ENCODE measurements at places on chromosomes 12 and 14.
A peak's percentile ranks its signal among the peaks of the same experiment; 100 is the strongest.

DNA sequence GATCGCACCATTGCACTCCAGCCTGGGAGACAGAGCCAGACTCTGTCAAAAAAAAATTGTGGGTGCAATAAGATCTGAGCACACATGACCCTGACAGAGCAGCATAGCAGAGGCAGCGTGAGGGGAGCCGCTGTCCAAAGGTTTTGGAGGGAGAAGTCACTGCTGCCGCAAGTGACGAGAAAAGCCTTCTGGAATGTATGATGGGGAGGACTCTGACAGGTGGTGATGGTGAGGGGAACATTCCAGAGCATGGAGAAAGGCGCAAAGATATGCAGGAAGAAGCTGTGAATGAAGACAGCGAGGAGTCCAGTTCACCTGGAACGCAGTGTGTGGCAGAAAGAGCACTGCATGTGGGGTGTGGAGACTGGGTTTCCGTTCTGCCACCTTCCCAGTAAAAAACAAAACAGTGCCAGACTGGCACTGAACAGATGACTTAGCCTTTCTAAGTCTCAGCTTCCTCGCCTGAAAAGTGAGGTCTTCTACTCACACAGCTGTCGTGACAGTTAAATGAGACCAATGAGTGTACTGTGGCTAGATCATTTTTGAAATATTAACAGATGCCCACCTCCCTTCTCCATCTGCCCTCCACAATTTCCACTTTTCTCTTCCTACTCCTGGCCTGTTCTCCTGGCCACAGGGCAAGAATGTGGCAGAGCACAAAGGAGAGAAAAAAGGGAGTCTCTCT, 53.4 kb upstream of the PTHLH start:
- DNase-seq = peak; percentile 10

GRCh38 chr12:38402811-38403210, 86.2 kb downstream of the ALG10B start:
- DNase-seq = no peak

DNA sequence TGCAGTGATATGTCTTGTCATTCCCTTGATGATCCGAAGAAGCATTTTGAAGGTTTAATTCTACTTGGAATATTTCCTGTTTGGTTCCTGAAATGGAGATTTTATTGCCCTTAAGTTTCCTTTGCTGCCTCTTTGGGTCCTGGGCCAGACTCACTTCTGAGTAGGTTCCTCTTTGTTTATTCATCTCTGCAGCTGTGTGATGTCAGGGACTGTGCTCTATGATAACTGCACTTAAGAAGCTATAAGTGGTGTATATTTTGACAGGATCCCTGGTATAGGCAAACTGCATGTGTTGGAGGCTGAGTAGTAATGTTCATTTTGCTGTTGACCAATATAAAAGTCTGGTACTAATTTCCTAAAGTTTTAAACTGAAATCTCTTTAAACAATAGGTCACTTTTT, at the start of gene KLRC4:
Gene KLRC4, minus strand, starts transcription at position 366 of the 400 bp plus-strand sequence. Its CDS starts 182 bp downstream, at position 184.
- peak; percentile 57 for DNase-seq

GRCh38 chr14:56490379-56490778, 89.2 kb upstream of the TMEM260 start:
- DNase-seq = no peak

DNA sequence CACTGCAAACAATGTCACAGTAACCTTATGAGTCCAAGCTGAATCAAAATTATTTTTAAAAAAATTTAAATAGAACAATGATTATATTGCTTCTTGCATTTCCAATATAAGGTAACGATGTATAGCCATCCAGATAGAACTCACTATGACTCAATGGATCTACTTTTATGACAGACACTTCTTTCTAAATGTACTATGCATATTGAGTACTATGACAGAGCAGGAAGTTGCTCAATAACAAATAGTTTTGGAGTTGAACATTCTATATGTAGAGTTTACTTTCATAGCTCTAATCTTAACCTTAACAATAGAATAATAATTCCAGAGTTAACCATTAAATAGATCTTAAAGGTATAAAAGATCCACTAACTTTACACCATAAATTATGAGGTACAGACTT, 46.7 kb upstream of the ALG10B start:
- no peak for DNase-seq

DNA sequence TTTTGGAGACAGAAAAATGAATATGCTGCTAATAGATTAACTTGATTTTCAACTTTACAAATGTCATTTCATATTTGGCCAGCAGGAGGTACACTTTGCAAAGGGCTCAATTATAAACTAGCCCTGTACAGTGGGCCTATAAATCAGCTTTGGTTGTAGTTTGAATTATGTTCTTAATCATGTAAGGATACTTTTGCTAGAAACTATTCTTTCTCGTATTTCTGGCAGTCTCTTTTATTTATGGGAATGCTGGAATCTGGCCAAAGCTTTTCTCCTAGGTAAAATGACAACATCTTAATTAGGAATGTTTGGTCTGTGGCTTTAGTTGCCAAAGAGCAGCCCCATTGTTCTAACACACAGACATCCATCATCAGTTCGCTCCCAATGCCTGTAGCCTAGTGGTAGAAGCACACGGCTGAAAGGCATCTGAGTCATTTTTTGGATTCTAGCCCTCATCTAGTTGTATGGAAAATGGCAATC, 1322.3 kb upstream of the SEL1L start:
- DNase-seq = no peak

DNA sequence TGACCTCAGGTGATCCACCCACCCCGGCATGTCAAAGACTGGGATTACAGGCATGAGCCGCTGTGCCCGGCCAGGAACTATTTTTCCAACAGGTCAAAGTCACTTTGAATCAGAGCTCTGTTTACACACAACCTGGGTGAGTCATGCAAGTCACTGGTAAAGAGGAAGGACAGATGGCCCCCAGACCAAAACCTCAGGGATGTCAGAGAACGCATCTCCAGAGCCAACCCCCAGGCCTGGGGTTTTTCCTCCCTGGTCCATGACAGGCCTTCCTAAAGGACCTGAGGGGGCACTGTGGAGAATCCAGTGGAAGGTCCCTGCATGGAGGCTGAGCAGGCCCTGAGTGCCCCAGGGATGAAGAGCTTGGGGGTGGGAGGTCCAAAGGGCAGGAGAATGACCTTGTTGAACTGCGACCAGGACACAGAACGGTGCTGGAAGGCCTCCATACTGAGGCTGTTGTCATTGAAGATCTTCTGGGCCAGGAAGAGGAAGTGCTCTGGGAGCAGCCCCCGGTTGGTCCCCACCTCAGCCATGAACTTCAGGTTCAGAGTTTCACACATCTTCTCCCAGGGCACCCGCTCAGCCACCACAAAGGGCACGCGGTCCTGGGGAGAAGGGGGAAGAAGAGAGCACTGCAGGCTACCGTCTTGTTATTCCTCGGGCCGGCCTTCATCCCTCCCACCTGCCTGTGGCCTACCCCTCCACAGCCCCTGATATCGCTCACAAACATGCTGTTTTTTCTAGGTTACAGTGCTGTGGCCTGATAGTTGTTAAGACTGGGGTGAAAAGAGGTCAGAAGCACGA, 9.1 kb downstream of the STAT6 start:
- no peak for DNase-seq

DNA sequence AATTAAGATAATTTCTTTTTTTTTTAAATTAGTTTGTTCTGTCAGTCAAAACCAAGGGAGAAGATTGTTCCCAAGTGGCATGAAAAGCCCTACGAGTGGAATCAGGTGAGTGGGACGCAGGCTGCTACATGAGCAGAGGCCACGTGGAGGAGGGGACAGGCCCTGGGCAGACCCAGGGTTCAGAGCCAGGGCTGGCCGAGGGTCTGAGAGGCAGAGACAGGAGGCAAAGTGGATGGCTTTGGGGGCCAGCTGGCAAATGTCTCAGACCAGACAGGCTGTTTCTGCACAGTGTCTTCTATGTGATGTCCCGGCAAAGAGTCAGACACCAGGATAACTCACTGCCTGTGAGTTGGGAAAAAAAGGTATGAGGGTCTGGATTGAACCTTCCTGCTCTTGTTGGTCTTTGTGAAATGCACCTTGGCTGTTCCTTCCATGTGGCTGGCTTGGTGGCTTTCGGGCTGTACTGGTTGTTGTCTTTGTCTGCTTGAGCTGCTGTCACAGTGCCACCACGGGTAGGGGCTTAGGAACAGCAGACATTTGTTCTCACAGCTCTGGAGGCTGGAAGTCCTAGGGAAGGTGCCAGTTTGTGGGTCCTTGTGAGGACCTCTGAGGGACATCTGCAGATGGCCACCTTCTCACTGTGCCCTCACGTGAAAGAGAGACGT, 35.8 kb upstream of the ASPG start:
- DNase-seq = no peak

- DNase-seq = no peak
Observed at GRCh38 chr14:74474376-74474775, 18.7 kb downstream of the NPC2 start.

DNA sequence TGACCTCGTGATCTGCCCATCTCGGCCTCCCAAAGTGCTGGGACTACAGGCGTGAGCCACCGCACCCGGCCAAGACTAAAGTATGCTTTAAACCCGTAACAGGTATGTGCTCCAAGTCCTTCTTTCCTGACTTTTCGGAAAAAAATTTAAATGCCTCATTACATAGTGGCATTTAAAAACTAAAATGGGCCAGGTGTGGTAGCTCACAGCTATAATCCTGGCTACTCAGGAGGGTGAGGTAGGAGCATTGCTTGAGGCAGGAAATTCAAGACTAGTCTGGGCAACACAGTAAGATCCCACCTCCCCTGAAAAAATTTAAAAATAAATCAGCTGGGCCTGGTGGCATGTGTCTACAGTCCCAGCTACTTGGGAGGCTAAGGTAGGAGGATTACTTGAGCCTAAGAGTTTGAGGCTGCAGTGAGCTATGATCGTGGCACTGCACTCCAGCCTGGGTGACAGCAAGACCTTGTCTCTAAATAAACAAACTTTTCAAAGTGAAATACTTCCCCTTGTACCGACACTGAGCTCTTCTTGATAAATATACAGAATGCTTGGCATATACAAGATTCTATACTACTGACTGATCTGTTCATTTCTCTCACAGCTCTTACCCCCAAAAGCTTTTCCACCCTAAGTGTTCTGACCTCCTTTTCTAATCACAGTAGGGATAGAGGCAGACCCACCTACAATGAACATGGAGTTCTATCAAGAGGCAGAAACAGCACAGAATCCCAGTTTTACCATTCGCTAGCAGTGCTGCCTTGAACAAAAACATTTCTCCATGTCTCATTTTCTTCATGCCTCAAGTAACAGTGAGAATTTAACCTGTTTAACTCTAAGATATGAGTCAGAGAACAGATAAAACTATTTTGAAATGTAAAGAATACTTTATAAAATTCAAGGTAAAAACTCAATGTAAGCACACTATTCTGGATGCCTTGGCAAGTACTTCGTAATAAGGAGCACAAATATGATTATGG, 7.9 kb downstream of the PPP4R3A start:
- no peak for DNase-seq

DNA sequence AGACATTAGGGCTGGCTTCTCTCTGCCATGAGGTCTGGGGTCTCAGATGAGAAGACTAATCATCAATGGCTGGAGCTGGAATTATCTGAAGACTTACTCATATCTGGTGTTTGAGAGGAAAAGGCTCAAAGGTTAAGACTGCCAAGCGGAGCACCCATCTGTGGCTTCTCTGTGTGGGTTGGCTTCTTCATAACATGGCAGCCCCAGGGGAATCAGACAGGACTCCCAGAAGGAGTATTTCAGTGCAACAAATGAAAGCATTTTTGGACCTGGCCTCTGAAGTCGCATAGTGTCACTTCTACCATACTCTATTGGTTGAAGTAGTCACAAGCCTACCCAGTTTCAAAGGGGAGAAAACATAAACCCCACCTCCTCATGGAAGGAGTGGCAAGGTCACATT, 171.8 kb upstream of the KRR1 start:
- DNase-seq = no peak

- peak; percentile 66 for DNase-seq
Observed at GRCh38 chr14:39368261-39368959, 63.8 kb downstream of the FBXO33 start.

GRCh38 chr14:77556946-77557345, 58.3 kb upstream of the ISM2 start:
- DNase-seq = no peak

DNA sequence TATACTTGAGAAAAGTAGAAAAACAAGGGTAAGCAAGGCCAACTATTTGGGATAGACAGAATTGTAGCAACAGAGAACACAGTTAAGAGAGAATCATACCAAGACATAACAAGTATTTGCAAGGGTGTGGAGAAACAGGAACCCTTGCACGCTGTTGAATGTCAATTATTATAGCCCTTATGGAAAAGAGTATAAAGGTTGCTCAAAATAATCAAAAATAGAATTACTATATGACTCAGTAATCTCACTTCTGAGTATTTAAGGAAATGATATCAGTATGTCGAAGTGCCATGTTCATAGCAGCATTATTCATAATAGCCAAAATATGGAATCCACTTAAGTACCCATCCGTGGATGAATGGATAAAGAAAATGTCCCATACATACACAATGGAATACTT, 193.3 kb downstream of the PHLDA1 start:
- DNase-seq = no peak

DNA sequence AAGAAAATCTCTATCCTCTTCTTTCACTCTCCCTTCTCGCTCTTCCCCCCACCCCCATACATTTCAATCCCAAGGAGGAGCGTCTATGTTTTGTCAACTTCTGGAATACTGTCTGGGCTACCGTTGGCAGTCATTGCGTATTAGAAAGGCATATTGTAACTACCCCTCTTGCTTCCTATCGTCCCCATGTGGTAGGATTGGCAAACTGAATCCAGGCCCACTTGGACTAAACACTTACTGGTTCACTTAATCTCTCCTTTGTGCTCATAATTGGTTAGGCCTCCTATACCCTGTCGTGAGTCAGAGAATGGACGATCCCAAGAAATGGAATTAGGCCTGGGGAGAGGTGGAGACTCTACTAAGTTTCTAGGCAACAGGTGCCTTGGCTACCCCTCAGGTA, 68.8 kb upstream of the SLC8A3 start:
- no peak for DNase-seq

GRCh38 chr12:116833474-116833873, 47.8 kb downstream of the HRK start:
- no peak for DNase-seq

GRCh38 chr12:40225337-40225983, 663 bp downstream of the LRRK2 start:
- peak; percentile 40 for DNase-seq

- no peak for DNase-seq
Observed at GRCh38 chr14:86613786-86614185, 1083.8 kb downstream of the FLRT2 start.
